ENCODE measurements at places on chromosomes 6 and 20. TPM values are rescaled to one million over a fixed set of nuclear protein-coding genes. Genes with fewer than 3 reads are reported as not detected.

DNA sequence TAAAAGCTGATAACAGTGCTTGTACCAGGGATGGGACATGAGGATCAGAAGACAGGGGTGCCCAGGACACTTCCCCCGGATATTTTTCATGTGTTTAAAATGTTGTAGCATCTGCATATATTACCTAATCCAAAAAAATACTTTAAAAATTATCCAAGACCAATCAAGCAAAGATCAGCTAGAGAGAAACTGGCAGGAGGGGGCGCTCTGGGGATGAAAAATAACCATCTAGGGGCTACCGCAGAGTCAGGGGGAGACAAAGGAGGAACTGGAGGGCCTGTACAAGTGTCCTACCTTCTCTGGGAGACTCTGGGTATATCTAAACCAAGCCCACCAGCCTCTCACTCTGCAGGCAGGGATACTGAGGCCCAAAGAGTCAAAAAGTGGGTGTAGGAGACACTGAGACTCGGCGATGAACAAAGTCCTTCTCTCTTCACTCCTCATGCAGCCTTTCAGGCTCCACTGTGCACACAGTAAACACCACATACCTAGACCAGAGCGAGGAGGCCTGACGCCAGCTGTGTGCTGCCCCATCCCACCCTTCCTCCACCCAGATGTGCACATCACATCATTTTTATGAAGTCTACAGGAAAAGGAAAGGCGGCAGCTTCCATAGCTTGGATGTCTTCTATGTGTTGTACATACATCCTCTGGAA lies 9.8 kb downstream of the RIMS4 start:
- no peak for DNase-seq

DNA sequence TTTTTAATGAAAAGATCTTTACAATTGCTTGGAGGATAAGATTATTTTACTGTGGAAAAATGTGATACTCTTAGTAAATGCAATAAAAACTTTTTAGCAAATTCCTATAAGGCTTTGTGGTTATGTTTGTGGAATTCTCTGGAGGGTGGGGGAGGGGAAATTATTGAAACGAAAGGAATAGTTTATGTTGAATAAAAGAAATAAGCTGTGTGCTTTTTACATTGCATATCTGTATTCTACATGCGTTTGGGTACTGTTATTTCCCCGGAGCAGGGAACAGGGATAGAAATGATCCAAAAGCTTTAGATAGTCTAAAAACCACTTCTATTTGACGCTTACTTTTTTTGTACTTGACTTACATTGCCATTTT lies 143.8 kb downstream of the SLC16A10 start:
- no peak for DNase-seq

GRCh38 chr6:113668641-113669408 lies 188.3 kb upstream of the MARCKS start:
- DNase-seq = no peak

The RNF8 gene
- 21.7 TPM for total RNA-seq

The DPM1 gene
- total RNA-seq = 40.7 TPM

The EPPIN gene
- total RNA-seq = not detected

The ZKSCAN8 gene
- 15.1 TPM for total RNA-seq

Measured in glomerular endothelial cell (primary cell).